ENCODE measurements at places on chromosomes 7 and 10.

DNA sequence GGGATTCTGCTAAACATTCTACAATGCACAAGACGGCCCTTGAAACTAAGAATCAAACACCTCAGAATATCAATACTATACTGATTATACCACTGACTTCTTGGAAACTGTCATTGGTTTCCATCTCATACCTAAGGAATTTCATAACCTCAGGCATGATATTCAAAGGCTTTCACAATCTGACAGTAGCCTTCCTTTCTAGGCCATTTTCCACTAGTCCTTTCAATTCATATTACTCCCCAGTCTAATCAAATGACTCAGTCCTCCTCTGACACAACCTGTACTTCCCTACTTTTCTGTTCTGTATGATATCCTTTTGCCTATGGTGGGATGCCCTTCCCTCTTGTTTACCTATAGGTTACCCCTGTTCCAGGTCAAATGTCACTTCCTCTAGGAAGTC lies 48.3 kb downstream of the CSTF2T start:
- DNase-seq, result no peak

DNA sequence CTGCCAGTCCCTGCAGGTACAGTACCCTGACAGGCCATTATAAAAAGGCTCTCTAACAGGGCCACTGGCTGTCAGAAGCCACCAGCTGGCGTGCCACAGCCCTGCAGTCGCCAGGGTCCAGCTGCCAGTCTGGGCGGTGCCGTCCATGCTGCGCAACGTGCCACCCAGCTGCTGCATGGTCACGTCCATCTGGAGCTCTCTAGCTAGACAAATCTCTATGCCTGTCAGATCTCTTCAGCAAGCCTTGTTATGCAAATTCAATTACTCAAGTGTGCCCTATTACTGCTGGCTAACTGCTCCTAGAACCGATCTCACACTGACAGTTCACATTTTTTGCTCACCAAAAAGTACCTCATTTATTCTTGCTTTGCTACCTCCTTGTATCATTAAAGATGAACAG lies 75.9 kb downstream of the HIBADH start:
- no peak for DNase-seq

DNA sequence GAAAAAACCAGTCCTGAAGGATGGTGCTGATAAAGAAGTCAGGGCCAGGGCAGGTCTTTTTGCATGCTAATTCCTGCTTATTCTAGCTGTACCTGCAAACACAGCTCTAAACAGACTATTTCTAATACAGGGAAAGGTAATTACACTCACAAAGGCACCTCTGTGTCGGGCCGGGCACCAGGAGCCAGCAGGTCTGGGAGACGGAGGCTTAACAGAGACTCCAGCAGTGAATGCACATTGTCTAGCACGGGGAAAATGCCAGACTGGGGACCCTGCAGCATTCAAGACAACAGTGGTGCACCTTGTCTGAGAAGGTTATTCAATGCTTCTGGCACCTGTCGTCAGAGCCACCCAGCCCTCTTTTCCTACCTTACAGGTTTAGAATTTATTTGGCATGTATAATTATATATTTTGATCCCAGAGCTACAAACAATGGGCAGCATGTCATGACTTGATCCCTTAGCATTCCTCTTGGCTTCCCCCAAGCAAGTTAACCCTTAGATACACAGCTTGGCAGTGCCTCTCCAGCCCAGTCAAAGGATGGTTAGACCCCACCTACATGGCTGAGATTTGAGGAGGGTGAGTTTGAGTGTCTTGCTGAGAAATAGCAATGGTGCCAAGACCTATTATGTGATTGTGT lies 185.2 kb downstream of the SLC25A13 start:
- no peak for DNase-seq

DNA sequence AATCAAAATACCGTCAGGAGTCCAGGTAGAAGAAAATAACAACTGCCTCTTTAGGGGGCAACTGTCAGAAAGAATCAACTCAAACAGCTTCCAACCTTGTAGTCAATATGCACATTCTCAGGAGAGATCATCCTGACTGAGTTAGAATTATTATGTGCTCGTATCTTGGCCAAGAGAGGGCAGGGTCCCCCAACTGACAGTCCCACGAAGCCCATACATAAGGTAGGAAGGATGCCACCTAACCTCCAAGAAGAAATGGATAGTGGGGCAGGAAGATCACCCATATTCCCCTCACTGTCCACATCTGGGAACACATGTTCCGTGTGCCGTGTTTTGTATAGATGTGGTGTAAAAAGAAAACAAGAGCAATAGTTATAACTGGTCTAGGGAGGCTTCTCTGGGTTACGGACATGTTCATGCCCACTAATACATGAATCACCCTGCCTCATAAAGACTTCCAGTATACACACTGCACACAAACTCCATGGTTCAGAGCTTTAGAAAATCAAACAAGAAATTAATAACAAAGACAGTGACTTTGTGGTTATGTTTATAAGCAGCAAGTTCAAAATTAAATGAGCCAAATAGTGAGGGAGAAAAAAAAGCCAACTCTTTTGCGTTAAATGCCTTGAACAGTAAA lies 295.6 kb downstream of the FGFR2 start:
- no peak for DNase-seq
